ENCODE measurements at places on chromosomes 5 and 9.

GRCh38 chr5:164735334-164735733 lies 1229.9 kb downstream of the MAT2B start:
- DNase-seq = no peak

- DNase-seq = no peak
Observed at GRCh38 chr5:16505140-16505891, 39.7 kb upstream of the ZNF622 start.

DNA sequence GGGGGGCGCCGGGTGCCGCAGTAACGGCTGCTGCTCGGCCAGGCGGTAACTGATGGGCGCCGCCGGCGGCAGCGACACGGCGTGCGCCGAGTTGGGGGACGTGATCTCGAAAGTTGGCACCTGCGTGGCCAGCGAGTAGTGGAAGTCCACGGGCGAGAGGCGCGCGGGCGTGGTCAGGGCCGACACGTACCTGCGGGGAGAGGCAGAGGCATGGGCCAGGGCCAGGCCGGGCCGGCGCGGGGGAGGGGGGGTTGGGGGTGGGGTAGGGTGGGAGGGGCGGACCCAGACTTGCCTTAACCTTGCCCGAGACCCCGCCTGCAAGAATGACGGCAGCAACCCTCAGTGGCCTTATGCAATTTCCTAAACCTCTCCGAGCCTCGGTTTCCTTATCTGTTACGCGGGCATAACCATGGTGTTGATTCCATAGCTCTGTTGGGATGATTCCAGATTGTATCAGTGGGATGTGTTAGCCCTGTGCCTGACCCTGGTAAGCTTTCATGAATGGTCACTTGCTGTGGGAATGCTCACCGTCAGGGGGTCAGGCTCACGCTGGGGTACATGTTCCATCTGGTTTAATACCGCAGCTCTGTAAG lies 53.0 kb downstream of the PSD2 start:
- peak; percentile 31 for DNase-seq

- no peak for DNase-seq
Observed at GRCh38 chr5:169655353-169655752, 18.3 kb downstream of the DOCK2 start.

DNA sequence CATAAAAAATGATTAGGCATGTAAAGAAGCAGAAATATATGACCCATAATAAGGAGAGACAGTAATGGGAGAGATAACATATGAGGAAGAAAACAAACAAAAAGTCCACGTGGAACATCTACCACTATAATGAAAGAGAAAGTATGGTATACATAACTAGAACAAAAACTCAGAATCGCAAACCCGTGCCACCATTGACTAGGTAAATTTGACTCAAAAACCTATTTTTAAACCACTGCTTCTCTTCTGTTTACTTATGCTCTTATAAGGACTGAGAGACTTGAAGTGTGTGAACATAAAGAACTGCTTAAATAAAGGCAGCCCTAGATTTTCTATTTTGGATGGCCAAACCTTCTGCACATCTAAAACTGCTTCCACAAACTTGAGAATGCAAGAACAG lies 330.7 kb downstream of the CAAP1 start:
- no peak for DNase-seq

- DNase-seq = no peak
Observed at GRCh38 chr5:155508673-155509072, 495.1 kb downstream of the KIF4B start.

GRCh38 chr5:150562832-150563231 lies 54.9 kb downstream of the NDST1 start:
- no peak for DNase-seq

DNA sequence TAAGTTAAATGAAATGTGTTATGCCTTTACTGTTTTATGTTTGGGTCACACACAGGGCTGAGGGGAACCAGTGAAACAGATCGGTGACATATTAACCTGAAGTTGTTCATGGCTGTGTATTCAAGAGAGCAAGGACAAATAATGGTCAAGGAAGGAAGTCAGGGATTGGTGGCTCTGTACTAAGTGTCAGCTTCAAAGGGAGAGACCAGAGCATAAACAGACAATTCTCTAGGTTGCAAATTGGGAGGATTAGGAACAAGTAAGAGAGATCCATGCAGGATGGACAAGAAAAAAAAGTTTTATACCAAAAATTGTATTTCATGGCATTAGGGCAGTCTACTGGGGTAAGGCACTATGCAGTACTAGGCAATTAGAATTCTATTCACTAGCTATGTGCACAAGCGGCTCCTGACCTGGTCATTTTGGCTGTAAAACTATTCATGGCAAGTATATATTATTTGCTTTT lies 156.3 kb downstream of the PLPPR1 start:
- DNase-seq = no peak

- no peak for DNase-seq
Observed at GRCh38 chr5:67679184-67679841, 482.7 kb upstream of the CD180 start.

DNA sequence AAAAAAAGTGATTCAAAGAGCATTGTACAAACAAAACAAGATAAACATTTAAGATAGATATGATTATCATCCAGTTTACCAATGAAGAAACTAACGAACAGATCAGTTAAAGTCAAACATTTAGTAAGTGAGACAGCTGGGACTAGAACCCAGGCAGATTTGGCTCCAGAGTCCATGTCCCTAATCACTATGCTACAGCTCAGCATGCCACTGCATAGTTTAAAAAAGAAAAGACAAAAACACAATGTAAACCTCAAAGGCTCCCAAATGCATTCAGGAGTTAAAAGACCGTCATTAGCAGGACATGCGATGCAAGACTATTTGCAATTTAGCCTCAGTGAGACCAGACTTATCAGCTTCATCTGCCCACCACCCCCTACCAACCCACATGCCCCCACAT lies 36.8 kb downstream of the DENND1A start:
- DNase-seq = no peak

DNA sequence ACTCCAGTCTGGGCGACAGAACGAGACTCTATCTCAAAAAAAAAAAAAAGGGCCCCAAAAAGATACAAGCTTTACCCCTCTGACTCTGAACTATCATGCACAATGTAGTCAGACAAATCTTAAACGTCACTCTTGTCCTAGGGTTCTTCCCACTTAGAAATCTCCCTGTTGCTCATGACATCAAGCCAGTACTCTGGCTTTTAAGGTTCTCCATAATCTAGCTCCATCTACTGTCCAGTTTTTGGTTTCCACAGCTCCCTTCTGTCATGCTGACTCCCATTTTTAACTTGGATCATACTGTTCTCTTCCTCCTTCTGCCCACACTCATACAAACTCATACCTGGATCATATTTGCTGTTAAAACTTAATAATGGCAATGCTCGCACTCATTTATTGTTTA lies 156.7 kb upstream of the TLX3 start:
- DNase-seq = no peak

GRCh38 chr5:138706655-138707480 lies 46.4 kb upstream of the CTNNA1 start:
- no peak for DNase-seq

DNA sequence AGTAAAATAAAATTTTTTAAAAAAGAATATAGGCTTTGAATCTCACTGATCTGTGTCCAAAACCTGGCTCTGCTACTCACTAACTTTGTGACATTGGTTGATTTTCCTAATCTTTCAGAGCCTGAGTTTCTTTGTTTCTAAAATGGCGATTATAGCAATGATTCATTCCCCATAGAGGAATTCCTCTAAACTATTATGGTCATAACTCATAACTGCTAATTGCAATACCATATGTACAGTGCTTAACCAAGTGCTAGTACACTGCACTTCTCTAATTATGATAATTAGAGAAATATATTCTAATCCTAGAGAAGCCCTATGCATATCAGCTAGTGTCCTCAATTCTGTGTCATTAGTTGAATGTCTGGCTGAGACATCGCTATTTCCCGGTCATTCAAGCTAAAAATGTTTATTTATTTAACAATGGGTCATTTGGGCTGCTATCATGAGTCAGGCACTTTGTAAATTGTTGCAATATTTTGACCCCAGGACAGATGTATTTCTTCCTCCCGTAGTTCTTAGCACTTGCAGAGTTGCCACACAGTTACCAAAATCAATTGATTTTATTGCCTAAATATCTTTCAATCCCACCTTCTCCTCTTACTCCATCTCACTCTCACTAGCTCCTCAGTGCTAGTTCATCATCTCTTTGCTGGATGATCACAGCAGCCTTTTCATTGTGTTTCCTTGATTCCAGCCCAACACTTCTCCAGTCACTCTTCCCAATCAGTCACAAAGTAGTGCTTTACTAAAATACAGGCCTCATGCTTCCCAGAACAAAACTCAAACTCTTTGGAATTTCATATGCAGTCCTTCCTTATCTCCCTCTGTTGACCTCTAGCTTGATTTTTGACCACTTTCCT lies 200.9 kb upstream of the PAPPA start:
- no peak for DNase-seq

DNA sequence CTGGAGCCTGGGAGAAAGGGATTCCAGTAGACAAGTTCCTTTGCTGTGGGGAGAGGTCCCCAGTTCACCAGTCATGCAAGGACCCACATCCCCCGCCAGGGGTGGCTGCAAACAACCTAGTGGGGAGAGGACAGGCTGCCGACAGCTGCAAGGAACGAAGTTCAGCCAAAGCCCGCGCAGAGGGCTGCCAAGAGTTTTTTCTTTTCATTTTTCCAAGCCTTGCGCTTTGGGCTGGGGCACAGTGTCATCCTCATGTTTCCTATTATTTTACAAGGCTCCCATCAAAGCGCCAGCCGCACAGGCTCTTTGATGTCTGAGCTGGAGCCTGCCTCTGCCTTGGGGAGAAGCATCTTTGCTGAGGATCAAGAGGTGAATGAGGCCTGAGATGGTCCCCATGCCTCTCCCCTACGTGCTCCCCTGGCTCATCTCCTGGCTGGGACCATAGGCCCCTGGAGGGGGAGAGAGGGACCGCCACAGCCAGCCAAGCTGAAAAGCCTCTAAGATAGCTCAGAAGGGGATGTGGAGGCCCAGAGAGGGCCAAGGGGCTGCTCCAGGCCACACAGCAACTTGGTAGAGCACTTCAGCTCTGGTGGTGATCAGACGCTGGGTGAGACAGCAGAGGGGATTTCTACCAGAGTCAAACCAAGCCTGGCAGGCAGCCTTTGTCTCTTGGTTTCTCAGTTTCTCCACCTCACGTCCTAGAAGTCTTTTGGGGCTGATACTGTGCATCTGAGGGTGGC lies 50.4 kb upstream of the SYNPO start:
- no peak for DNase-seq

DNA sequence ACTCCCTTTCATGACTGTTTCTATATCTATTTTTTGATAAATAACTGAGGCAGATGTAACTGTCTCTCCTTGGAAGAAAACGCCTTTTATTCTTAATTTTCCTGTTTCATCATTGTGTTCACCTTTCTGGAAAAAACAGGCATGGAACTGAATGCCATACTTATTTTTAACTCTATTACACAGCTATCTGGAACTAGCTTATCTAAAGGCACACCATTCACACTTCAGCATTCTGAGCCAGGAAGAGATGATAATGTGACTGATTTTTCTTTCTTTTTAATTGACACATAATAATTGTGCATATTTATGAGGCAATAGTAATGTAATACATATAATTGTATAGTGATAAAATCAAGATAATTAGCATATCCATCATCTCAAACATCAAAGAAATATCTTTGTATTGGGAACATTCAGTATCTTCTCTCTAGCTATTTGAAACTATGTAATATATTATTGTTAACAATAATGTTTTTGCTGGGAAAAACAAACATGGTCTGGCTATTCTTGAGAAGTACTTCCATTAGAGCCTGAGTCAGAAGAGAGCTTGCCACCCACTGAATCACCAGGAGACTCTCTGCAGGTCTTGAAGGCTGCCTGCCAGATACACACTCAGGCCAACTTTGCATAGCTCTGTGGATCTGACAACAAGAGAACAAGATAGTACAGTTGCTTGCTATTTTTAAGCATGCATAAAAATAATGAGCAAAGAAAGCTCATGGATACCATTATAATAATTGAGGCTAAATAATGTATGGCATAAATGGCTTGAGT lies 501.0 kb upstream of the EDIL3 start:
- no peak for DNase-seq

DNA sequence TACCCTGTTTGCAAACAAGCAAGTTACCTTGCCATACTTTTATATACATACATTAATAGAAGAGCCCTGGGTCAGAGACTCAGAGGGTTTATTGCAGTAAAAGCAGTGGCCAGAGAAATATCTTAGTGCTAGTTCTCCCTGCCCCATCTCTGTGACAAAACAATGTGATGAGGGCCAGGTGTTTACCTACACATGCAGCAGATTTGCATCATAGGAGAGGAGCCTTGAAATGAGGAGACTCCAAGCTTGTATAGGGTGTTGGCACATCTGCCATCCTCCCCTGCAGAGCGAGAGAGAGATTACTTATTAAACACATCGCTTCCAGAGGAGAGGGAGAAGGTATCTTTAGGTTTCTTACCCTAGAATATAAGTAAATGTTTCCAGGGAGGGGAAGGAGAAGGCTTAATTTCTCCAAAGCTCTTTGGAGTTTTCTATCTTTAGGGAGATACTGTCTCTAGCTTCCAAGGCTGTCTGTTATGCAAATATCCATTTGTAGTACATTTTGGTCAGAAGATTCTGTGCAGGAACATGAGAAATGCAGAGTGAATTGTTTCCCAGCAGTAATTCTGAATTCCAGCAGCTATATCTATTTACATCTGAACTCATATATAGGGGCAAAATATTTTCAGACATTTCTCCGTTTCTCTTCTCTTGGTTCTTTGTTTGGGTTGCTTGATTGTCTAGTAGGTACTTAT lies 15.7 kb downstream of the FER start:
- no peak for DNase-seq

DNA sequence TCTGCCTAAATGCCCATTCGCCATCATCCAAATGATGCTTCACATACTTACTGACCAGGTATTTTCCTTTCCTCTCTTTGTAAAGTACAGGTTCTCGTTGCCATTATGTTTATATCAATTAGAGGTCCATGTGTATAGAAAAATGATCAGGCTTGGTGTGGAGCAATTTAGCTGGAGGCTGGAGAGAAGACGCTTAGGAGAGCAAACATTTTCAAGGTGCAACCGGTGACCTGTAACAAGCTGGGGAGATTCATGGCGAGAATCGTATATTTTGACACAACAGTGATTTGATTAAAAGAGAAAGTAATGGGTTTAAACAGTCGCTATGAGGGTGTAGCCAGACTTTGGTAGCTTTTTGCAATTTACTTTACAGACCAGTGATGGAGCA lies 170.9 kb upstream of the TBCA start:
- DNase-seq = no peak
